ENCODE measurements at places on chromosomes 2 and 18.

DNA sequence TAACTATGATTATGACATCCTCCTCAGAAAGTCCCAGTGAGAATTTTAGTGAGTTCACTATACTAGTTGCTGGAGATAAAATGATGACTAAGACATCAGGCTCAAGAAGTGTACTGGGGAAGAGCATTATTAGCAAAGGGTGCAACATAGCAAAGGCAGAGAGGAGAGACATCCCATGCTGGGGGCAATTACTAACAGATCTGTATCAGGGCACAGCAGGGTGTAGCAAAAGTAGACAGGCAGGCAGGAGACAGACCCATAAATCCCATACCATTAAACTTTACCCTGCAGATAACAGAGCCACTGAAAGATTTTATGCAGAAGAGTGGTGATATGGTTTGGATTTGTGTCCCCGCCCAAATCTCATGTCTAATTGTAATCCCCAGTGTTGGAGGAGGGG, 161.7 kb downstream of the SP3 start:
- no peak for DNase-seq

DNA sequence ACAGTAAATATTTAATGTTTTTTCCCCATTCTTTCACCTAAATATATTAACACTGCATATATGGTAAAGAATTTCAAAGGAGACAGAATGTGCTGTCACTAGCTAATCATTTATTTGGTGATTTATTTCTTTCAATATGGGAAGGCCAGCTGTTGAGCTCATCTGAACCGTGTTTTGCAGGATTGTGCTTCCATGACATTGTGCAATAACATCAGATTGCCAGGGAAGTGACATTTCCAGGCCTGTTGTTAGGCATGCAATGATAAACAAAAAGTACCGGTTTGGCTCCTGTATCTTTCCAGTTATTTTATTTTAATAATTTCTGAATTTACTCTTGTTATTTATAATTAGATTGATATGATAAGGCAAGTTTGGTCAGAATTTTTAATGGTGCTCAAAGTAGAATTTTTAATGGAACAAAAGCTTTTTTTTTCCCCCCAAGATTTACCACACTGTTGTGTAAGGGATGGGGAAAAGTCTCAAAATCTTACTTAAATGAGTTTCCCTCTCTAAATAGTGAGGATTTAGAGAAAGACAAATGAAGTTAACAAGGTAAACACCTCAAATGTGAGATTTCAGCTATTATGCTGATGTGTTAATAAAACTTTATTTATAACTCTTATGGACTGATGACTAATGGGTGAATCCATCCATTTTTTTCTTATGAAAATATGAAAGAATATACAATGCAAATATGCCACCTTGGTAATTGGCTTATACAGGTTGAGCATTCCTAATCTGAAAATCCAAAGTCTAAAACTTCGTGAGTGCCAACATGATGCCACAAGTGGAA, 52.7 kb downstream of the MALT1 start:
- peak; percentile 56 for DNase-seq

DNA sequence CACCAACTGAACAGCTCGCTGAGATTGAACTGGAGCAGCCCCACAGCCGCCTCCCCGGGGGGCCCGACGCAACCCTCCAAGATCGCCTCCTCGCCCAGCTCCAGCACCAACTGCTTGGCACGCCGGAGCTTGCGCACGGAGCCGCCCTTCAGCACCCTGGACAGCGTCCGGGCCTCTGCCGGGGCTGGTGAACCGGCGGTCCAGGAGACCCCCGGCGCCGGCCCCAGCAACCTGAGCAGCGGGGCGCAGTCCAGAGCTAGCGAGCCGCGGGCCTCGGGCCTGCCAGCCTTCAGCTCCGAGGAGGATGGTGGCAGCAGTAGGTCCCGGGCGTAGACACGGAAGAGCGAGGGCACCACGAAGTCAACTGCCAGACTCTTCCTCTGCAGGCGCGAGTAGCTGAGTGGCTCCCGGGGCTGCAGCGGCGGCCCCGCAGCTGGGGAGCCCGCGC, 1.2 kb downstream of the ALK start:
- DNase-seq: peak; percentile 14

DNA sequence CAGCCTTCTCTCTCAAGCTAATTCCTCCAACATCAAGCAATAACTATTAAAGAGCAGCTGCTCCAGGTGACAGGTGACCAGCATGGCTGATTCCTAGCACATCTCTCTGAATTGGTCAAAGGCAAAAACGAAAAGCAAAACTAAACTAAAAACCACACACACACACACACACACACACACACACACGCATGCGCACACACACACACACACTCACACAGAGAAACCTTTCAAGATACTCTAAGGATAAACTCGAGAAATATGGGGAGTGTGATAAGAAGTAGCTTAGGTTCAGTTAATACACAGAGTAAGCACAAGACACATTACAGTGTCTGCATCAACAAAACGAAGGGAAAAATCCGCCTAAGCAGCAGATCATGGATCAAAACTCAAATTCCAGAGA, 74.5 kb upstream of the FZD7 start:
- no peak for DNase-seq

GRCh38 chr18:76619621-76620315, 124.7 kb upstream of the ZNF516 start:
- peak; percentile 35 for DNase-seq

GRCh38 chr2:215522237-215522636, 86.4 kb upstream of the FN1 start:
- DNase-seq: peak; percentile 17

- DNase-seq: no peak
Measured at GRCh38 chr18:75863696-75864095, 436.2 kb upstream of the SMIM21 start.

- DNase-seq: peak; percentile 92
Measured at GRCh38 chr2:43078781-43079755, 147.3 kb downstream of the ZFP36L2 start.

Data from AG10803 (cell line).